ENCODE measurements at places on chromosomes 6 and 20.

GRCh38 chr20:24764027-24764793, 184.9 kb upstream of the CST7 start:
- no peak for DNase-seq

GRCh38 chr6:104954190-104954797, 2.6 kb upstream of the LIN28B start:
- DNase-seq = no peak

DNA sequence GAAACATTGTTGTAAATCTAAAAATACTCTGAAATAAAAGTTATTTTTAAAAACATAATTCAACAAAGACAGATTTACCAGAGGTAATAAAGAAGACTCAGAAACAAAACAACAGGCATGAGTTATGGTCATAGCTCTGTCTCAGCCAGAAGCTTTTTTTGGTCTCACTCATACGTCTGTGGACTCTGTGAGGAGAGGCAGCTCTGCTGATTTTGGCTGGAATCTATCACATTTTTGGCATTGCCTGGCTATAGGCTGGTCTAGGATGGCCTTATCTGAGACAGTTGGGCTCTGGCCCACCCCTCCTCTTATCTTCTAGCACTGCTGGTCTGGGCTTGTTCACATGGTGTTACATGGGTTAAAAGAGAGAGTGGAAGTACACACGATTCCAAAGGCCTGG, 514.0 kb upstream of the BTBD3 start:
- no peak for DNase-seq

- DNase-seq = no peak
Measured at GRCh38 chr20:7667194-7667593, 273.1 kb downstream of the HAO1 start.

- DNase-seq = no peak
Measured at GRCh38 chr6:142152746-142153145, 5.7 kb downstream of the VTA1 start.

DNA sequence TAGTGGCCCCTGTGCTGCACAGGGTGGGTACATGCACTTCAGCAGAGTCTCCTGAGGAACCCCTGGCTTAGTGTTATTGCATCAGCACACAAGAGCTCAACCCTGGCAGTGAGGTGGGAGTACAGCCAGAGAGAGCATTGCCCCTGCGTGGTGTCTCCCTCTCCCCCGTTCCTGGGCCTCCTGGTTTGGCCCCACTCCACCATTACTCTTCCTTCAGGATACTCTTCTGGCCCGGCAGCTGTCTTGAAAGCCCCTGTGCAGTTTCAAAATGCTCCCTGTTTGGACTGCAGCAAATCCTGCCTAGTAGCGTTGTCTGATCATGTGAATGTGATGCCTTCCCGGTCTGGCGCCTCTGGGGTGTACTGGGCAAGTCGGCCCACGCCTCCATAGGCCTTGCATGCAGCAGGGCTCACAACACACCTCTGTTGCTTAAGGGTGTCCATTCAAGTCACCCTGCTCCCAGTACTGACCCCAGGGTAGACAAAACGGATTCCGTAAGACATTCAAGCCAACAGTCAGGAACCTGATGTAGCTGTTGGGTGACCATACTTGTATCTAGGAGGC, 32.1 kb downstream of the TXNDC5 start:
- no peak for DNase-seq

DNA sequence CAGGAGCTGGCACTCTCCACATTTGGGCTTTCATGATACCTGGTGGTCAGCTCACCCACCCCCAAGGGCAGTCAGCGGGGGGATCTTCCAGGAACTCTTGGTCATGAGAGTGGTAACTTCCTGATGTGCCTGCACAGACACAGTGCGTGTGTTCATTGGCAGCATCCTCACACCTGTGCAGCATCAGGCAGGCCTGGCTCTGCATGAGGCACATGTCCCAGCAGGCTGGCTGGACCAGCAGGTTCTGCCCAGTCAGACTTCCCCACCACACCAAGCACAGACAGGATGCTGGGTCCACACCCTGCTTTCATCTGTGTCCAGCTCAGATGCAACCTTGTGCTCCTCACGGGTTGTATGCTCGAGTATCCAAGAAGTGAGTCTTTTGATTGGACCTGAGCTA, 15.7 kb upstream of the UNC93A start:
- DNase-seq = no peak

DNA sequence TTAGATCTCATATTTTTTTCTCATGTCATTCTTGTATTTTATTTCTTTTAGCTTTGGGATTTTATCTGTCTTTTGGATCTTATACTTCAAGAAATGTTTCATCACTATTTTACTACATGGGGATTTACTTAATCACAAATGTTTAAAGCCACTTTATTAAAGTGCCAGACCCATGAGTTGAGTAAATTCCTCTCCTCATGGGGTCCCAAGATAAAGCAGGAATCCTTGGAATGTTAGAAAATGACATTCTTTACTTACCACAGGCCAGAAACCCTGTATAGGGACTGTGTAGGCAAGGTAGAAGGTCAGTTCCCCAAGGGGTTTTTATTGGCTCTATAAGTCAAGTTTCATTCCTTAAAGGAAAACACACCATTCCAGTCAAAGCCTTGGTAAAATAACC, 28.4 kb upstream of the OR2J2 start:
- no peak for DNase-seq
